ENCODE measurements at places on chromosomes 16 and 17.

GRCh38 chr16:85569615-85570212, 43.4 kb upstream of the GSE1 start:
- DNase-seq, result no peak

DNA sequence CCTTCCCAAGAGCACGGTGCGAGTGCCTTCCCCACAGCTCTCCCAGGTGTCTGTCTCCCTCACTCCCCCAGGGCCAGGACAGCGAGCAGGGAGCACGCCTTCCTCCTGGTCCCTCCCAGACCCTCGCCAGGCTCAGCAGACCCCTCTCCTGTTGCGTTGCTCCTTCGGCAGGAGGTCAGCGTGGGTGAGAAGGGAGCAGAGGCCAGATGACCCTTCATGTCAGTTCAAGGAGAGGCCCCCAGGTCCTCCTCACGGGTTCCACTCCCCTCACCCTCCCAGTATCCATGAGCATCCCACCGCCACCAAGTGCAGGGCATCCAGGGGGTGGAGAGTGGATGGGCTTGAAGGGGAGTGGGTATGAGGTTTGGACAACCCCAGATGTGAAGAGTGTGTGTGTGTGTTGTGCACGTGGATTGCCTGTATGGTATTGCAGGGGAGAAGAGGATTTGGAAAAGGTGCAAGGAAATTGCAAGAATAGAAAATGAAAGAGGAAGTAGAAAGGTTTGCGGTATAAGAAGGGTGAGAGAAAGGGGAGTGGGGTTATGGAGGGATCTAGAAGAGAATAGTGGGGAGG, 17.7 kb downstream of the SGCA start:
- DNase-seq, result no peak

DNA sequence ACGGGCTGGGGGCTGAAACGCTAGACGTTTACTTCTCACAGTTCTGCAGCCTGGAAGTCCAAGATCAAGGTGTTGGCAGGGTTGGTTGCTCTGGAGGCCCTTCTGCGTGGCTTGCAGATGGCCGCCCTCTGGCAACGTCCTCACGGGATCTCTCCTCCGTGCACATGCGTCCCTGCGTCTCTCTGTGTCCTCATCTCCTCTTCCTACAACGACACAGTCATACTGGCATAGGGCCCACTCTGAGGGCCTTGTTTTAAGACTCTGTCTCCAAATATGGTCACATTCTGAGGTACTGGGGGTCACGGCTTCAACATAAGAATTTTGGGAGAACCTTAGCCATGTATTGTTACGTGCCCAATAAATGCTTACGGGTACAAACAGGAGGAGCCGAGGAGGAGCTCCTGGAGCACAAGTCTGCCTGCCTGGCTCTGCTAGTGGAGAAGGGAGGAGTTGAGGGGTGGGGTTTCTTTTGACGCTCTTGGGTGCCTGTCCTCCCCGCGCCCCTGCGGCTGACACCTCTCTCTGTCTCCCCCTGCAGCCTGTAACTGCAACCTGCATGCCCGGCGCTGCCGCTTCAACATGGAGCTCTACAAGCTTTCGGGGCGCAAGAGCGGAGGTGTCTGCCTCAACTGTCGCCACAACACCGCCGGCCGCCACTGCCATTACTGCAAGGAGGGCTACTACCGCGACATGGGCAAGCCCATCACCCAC, 141.1 kb downstream of the NTN1 start:
- DNase-seq, result no peak

- DNase-seq, result no peak
Measured at GRCh38 chr16:50265260-50265659, 1.1 kb upstream of the ADCY7 start.

- DNase-seq, result no peak
Measured at GRCh38 chr17:44387804-44388203, 1.6 kb downstream of the ITGA2B start.

DNA sequence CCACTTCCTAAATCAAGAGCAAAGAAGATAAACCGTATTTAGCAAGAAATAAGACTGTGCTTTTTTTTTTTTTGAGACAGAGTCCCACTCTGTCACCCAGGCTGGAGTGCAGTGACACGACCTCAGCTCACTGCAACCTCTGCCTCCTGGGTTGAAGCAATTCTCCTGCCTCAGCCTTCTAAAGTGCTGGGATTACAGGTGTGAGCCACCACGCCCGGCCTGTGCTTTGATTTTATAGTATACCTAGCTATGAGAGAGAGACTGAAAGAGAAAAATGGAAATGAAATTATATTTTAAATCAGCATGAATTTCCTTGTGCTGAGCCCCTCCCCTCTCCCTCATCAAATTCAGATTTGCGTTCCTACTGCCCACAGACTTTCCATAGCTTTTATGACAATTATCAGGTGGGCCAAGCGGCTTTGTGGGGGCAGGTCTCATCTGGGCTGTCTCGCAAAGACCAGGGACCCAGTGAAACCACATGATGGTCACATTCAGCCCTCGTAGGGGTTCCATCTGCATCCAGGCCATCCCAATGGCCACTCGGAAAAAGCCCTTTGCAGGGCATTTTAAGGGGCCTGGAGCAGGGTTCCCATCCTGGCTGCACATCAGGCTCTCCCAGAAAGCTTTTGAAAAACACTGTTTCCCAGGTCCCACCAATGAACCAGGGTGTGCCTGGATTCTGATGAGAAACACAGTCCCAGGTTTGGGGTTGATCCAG, 8.5 kb downstream of the CACNG1 start:
- DNase-seq, result no peak

GRCh38 chr17:81386646-81387099, 8.6 kb upstream of the BAHCC1 start:
- DNase-seq, result no peak

- no peak for DNase-seq
Measured at GRCh38 chr16:12833926-12834325, 30.2 kb upstream of the CPPED1 start.

GRCh38 chr17:63497708-63498483, 21.0 kb downstream of the ACE start:
- no peak for DNase-seq

- no peak for DNase-seq
Measured at GRCh38 chr17:69086641-69087040, 25.9 kb upstream of the ABCA9 start.

- DNase-seq, result no peak
Measured at GRCh38 chr17:58763263-58763662, 7.6 kb downstream of the PPM1E start.

DNA sequence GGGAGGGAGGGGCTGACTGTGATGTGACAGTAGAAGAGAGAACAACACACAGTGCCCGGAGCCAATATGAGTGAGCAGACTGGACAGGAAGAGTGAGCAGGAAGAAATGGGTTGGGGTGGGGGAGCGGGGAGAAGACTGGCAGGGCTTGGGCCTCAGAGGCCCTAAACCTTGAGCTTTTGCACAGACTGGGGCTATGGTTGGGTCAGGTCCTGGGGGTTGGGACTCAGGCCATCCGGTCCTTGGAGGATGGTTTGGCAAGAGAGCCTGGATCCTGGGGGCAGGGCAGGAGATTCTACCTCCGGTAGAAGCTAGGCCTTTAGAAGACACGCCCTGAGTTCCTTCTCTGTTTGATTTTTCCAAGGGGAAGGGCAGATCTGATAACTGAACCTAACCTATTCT, 1.1 kb downstream of the CAMTA2 start:
- DNase-seq, result no peak

- DNase-seq, result no peak
Measured at GRCh38 chr16:17252701-17253100, 218.1 kb downstream of the XYLT1 start.

GRCh38 chr16:10935226-10935915, 6.9 kb downstream of the DEXI start:
- no peak for DNase-seq

GRCh38 chr16:75267631-75268264, 16.3 kb upstream of the BCAR1 start:
- no peak for DNase-seq

GRCh38 chr17:35616536-35616935, 29.4 kb downstream of the AP2B1 start:
- DNase-seq, result no peak

- peak; percentile 25 for DNase-seq
Measured at GRCh38 chr16:82653550-82654511, 27.1 kb downstream of the CDH13 start.

DNA sequence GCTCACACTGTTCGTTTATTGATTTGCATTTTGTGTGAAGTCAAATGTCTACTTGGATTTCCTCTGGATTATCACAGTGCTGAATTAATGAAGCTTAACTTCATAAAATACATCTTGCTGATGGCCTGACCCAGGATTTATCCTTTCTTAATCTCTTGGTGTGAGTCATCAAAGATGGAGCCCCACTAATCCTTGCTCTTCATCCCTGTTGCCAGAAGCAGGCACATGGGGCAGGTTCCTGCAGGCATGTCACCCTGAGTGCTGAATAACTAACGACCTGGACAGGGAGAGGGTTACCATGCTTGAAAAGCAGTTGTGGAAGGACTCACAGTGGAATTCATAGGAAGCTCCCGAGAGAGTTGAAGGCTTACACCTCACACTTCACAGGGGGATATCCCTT, 56.0 kb upstream of the FA2H start:
- no peak for DNase-seq

- DNase-seq, result no peak
Measured at GRCh38 chr17:22570144-22570845, 878.0 kb downstream of the KCNJ18 start.

GRCh38 chr16:52280086-52280485, 266.9 kb downstream of the TOX3 start:
- DNase-seq, result no peak

GRCh38 chr16:23014592-23014991, 134.7 kb downstream of the USP31 start:
- no peak for DNase-seq

DNA sequence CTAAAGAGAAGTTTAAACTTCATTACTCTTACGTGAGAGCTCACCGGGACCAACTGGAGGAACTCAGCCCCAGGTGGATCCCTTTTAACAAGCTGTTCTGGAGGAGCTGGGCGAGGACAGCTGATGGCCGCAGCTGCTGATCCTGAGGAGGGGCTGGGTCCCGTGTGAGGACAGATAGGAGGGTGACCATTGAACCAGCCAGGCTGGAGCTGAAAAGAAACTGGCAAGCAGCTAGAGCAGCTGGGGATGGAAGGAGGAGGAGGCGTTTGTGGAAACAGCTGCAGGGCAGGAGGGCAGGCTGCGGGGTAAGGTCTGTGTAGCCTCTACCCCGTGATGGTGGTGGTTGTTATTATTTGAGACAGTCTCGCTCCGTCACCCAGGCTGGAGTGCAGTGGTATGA, 119.5 kb downstream of the AATF start:
- no peak for DNase-seq

- peak; percentile 43 for DNase-seq
Measured at GRCh38 chr17:57114085-57114673, 29.1 kb downstream of the AKAP1 start.

GRCh38 chr17:46877466-46877865, 26.1 kb downstream of the WNT9B start:
- no peak for DNase-seq

- DNase-seq, result no peak
Measured at GRCh38 chr16:86798247-86799041, 220.1 kb downstream of the FOXL1 start.

DNA sequence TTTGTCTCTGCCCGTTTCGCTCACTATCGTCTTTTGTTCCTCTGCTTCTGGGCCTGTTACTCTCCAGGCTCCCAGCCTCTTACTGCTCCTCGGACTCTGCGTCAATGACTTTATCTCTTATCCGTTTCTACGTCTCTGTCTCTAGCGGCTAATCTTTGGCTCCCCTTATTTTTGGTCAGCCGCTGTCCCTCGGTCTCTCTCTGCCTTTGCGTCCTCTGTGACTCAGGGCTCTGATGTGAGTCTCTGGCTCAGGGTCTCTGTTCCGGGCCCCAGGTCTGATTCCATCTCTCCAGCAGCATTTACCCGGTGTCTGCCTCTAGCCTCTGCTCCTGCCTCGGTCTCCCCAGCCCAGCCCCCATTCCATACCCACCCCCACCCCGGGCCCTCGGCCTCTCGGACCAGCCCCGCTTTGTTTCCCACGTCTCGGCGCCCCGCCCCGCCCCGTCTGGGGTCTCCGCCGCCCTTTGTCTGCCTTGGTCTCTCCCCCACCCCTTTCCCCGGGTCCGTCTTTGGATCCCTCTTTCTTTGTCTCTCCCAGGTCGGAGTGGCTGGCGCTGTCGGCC, 547 bp upstream of the ZNF48 start:
- DNase-seq, result no peak

DNA sequence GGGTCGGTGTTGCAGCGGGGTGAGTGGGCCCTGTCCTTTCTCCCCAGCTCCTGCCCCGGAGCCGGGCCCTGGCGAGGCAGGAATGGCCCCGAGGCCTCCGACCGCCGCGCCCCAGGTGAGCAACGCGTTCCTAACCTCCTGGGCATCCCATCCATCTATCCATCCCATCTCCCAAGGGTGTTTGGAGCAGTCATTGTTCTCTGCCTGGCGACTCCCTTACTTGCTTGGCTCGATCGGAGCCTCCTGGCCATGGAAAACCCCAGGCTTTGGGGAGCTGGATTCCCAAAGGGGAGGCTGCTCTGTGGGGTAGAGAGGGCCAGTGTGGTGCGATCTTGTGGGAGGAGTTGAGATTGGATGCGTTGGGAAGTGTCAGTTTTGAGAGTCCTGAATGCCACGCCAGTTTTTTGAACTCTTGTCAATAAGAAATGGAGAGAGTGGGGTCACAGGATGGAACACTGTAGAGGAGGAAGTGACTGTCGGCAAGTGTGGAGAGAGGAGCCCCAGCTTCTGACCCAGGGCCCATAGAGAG, 684 bp downstream of the ZFP90 start:
- DNase-seq, result no peak

- DNase-seq, result peak; percentile 84
Measured at GRCh38 chr16:30052671-30053372, 12.7 kb upstream of the ALDOA start.

GRCh38 chr16:35196313-35196712, 1736.9 kb downstream of the TP53TG3F start:
- no peak for DNase-seq

GRCh38 chr17:15257796-15258512, 7.2 kb downstream of the PMP22 start:
- DNase-seq, result no peak

All from stimulated activated CD4-positive, alpha-beta T cell treated with anti-CD3 and anti-CD28 coated beads, Interleukin-12 subunit alpha, Interleukin-12 subunit beta, amount 100 ng/mL, for 24 hours (primary cell).